Activated CD4-positive, CD25-positive, alpha-beta regulatory T cell treated with anti-CD3 and anti-CD28 coated beads, Interleukin-2, amount 50 U/mL, for 72 hours (primary cell): ENCODE measurements at places on chromosomes 2 and 18.
A peak's percentile ranks its signal among the peaks of the same experiment; 100 is the strongest.

DNA sequence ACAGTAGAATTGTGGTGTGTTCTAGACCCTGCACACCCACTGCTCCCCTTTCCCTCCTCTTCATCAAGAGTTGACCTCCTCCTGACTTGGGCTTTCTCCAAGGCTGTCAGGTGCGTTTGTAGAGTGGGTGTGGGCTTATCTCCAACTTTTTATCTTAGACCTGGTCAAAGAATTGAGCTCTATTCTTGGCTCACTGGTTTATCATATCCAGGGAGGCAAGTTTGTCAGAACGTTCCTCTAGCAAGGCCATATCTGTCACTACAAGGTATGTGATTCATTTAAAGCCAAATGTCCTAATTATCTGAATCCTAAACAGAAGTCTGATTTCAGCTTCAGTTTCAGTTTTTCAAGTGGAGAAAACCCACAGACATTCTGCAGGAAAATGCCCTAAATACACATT is 117.1 kb upstream of the MGAT5 start:
- DNase-seq, result no peak

GRCh38 chr2:80326214-80326613 is 21.7 kb upstream of the LRRTM1 start:
- DNase-seq, result no peak

DNA sequence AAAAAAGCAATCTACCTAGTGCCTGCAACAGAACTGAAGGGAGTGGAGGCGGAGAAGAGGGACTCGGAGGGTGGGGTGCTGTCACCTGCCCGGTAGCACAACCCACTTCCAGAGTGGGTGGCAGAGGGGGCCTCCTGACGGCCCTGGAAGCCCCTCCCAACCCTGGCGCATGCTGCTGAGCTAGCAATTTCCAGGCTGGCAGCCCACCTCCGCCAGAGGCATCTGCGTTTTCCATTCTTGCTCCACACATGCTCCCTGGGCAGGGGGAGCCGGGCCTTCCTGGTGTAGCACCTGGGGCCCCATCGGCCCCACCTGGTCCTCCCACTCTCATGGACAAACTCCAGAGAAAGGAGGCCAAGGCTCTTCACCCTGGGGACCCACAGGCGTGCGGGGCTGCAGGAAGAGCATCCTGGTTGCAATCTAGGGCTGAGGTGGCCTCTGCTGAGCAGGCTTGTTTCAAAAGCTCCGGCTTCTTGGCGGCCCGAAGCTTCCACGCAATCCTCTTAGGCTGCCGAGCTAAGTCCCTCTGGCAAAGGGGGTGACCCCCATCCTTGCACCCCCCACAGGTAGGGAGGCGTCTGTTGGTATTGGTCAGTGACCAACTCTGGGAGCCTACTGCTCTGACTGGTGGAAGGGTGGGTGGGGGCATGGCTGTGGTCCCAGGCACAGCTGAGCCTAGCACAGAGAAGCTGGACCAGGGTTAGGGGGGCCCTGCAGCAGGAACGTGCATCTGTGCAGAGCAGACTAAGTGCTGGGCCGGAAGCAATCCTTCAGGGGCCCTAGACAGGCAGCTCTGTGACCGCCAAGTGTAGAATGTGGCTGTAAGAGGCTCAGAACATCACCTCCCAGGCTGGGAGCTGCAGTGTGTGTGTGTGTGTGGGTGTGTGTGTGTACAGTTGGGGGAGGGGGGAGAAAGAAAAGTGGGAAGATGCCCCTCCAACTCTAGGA is 2.6 kb downstream of the HS6ST1 start:
- peak; percentile 29 for DNase-seq

GRCh38 chr18:22273101-22274039 is 104.0 kb downstream of the GATA6 start:
- no peak for DNase-seq

- DNase-seq, result no peak
These were observed 331.1 kb downstream of the PLCL1 start for GRCh38 chr2:198135481-198135934.

DNA sequence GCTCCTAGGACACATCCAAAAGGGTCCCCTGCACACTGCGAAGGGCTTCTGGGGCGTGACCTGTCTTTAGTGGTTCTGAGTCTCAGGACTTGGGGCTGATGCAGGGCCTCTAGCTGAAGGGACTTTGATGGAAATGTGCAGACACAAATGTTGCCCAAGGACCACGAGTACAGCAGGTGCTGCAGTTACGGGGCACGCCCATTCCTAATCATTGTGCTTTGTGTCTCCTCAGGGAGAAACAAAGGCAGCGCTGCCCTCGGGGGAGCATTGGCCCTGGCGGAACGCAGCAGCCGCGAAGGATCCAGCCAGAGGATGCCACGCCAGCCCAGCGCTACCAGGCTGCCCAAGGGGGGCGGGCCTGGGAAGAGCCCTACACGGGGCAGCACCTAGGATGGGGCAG is 8.0 kb downstream of the TUBA3E start:
- DNase-seq, result no peak

DNA sequence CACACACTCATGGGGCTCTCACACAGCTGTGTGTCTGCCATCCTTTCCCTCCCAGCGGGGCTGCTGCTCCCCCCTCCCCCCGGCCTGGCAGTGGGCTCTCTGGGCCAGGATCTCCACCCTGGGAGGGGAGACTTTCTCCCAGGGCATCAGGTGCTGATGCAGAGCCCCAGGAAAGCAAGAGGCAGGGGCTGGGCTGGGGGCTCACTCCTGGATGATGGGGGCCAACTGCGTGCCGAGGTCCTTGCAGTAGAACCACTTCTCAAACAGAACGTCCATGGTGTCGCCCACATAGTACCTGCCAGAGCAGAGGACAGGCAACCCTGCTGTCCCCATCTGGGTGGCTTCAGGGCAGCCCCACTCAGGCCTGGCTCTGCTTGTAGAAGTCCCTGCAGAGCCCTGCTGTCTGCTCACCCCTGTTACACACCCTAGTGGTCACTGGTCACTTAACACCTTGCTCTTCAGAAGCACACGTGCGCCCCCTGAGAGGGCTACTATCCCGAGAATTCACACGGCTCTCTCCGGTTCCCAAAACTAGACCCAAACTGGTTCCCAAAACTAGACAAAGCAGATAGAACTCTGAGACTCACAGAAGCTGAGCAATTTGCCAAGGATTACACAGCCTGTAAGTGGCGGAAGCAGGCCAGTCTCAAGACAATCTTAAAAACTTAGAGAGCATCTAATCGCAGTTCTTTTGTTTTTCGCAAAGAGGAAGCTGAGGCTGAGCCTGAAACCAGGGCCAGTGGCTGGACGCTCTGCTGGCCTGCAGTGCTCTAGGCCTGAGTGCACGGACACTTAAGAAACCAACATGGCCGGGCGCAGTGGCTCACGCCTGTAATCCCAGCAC is 6.6 kb upstream of the OXER1 start:
- DNase-seq, result no peak
